ENCODE measurements at places on chromosomes 4 and X.

DNA sequence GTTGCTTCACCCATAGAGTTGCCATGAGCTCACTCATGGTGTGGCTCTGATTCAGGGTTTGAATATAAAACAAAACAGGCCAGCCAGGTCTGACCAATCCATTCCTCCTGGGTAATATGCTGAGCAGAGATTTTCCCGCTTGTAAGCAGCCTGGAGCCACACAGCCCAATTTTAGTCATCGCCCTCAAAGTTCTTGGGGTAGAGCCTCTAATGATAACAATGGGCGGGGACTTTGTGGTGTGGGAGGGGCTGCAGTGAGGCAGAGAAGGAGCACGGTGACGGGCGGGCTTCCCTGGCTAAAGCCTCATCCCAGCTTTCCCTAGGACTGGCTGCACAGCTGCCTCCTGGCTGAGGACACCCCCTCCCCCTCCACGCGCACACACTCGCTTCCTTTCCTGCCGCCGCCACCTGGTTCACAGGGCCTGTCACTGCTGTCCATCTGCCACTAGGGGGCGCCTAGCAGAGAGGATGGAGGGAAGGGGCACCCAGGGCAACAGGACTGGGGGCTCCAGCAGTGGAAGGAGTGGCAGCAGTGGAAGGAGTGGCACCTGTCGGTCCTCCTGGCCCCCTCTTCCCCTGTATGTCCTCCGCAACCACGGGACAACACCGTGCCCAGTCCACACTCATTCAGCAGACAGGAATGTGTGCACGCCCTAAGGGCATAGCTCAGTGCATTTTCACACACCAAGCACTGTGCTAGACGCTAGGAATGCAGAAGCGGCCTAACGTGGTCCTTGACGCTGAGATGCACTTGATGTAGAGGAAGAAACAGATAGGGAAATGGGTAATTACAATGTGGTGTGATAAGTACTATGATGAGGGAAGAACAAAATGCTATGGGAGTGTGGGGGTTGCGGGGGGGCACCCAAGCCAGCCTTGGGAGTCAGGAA lies 26.8 kb downstream of the PRPS1 start:
- peak; percentile 41 for DNase-seq

DNA sequence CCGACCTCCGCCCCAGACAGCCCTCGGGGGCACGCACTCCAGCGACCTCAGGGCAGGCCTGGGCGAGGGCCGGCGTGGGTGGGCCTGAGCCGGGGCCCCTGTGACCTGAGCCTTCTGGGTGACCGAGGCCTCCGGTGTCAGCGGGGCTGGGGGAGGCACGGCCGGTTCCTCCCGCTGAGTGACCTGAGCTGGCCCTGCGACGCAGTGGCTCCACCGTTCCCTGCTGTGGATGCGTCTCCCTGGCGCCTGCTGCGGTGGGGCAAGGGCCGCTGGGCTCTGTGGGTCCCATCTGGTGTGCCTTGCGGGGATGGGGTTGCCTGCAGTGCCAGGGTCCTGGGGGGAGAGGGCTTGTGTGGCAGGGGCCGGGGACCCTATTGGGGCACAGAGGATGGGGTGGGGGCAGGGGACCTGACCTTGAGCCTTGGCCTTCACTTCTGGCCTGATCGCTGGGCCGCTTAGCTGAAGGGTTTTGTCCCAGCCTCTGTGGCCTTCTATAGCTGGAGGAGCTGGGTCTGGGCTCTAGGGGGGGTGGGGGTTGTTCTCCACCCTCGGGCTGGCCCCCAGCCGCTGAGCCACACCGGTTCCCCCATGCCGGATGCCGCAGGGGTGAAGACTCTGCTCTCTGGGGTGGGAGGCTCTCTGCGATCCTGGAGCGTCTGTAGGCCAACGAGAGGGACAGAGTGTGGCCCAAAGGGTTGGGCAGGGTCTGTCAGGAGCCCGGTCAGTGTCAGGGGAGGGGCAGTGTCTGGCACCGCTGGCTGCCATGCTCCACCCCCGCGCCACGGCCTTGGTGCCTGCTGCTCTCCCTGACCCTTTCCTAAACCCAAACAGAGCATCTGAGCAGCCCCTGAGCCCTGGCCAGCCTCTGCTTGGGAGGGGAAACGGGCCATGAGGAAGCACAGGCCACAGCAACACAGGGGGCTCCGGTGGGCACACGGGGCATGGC lies 2.3 kb downstream of the NAT8L start:
- no peak for DNase-seq

GRCh38 chr4:30005995-30006394 lies 714.2 kb upstream of the PCDH7 start:
- DNase-seq, result no peak

DNA sequence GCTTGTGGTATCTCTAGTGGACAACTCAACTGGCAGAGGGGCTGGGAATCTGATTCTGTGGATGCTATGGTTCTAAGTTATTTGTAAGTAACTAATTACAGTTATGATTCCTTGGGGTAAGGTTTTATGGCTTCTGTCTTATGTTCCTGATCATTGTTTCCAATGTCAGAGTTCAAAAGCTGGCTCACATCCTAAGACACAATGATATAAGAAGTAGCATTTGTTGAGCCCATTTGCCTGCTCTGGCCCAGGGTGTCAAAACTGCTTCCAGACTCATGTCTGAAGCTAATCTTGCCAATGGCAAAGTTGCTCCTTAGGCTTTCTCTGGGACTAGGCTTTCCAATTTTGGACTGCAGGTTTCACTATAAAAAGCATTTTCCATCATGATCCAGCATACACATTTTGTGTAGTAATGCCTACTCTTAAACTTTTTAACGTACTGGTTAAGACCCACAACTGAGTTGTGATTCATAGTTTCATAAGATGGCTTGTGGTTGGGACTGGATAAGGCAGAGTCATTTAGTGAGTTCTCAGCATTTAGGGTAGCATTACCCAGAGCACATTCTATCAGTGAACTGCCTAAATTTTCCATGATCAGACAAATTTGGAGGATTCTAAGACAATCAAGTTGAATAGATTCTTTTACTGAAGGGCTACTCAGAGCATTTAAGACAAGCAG lies 50.0 kb downstream of the CCNI start:
- no peak for DNase-seq

GRCh38 chrX:72358313-72358712 lies 52.6 kb upstream of the CITED1 start:
- peak; percentile 28 for DNase-seq

- DNase-seq, result no peak
Measured at GRCh38 chr4:122331195-122331594, 47.6 kb upstream of the ADAD1 start.

DNA sequence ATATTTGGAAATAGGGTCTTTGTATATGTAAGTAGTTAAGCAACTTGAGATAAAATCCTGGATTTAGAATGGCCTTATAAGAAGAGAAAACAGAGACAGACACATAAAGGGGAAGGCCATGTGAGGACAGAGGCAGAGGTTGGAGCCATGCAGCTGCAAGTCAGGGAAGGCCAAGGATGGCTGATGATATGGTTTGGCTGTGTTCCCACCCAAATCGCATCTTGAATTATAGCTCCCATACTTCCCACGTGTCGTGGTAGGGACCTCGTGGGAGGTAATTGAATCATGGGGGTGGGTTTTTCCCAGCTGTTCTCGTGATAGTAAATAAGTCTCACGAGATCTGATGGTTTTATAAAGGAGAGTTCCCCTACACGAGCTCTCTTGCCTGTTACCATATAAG lies 76.3 kb downstream of the STK32B start:
- no peak for DNase-seq

DNA sequence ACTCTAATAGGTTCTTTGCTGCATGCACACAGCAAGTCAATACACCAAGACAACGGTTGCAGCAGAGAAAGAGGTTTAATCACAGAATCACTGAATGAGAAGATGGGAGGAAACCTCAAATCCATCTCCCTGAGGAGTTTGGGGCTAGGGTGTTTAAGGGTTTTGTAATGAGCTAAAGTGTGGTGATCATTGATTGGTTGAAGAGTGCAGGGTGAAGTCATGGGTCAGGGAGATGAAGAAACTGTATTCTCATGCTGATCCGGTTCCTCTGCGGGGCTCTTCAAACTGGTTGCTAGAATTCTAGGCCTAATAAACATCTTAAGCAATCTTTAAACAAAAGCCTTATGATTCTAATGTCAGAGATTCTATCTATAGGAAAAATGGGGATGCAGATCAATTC lies 432.5 kb upstream of the FAM47C start:
- no peak for DNase-seq

GRCh38 chr4:7351014-7351413 lies 83.7 kb downstream of the PSAPL1 start:
- DNase-seq, result no peak

DNA sequence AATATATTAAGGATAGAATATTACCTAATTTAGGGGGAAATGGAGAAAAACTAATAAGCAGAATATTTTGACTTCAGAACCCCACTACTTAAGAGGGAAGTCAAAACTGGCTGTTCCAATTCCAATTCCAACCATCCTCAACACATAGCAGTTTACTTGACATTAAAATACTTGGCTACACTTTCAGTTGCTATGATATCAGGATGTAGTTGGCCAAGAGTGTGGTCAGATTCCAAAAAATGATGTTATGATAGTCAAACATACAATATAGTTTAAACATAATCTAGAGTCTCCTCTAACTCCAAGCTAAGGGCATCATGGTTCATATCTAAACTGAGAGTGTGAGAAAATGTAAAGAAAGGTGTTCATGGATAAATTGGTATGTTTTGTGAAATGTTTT lies 16.5 kb upstream of the SMIM14 start:
- DNase-seq, result no peak

DNA sequence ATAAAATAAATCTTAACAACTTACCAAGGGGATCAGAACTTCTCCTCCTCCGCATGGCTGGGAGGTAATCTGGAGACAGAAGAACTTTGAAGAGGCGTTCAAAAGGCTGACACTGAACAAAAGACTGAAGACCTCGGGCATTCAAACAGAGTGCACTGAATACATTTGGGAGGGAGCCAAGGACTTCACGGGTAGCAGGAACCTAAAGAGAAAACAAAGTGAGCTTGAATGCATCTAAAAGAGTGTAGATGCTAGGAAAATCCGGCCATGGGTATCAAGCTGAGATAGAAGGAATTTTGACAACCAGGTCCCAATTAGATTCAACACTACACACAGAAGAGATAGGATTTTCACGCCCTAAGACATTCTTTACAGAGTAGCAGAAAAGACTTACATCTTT lies 69.6 kb downstream of the HUWE1 start:
- no peak for DNase-seq

GRCh38 chr4:123452616-123453015 lies 56.0 kb downstream of the SPRY1 start:
- no peak for DNase-seq

- DNase-seq, result no peak
Measured at GRCh38 chr4:180558427-180558826, 1684.8 kb upstream of the TENM3 start.

DNA sequence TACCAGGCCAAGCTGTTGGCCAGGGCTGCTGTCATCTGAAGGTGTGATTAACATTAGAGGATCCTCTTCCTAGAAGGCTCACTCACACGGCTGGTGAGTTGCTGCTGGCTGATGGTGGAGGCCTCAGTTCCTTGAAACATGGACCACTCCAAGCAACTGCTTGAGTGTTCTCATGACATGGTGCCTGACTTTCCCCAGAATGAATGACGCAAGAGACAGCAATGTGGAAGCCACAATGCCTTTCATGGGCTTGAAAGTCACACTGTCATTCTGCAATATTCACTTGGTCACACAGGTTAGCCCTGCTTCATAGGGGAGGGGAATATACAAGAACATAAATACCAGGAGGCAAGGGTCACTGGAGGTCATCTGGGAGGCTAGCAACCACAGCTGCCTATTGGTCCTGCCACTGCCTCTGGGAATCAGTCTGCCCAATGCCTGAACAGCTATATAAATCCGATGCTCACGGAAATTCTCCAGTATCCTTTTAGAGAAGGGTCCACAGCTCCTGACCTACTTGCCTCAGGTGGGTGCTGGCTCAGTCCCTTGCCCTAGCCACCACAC lies 97.1 kb upstream of the MAML3 start:
- DNase-seq, result peak; percentile 65

GRCh38 chr4:7679406-7680040 lies 244.8 kb upstream of the PSAPL1 start:
- DNase-seq, result no peak

DNA sequence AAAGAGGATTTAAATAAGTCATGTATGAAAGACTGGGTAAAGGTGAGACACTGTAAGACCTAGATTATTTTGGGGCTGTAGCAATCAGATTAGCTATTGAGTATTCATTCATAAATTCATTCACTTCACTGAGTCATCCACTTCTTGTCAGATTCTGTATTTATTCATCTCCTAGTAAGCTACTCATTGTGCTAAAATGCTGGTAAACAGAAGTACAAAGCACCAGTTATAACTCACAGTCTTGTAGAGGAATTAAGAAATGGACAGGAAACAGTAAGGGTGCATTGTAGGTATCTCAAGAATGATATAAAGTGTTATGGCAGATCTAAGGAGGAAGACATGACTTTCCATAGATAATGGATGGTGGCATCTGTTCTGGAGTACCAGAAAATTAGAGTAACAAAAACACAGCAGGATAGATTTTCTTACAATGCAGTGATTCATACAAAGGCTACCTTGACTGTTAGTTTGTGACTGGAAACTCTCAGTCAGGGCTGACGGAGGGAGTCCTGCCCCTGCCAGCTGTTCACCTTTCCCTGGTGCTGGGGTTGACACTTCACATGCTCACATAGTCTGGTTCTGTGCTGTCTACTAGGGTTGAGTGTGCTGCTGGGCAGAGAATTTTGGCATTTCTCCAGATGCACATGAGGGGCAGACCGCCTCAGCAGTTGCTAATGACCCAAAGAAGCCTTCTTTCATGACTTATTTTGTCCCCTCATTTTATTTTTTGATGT lies 26.5 kb upstream of the HAND2 start:
- no peak for DNase-seq

- peak; percentile 82 for DNase-seq
Measured at GRCh38 chr4:185742766-185743165, 69.2 kb downstream of the SORBS2 start.

GRCh38 chrX:10242026-10242425 lies 85.3 kb downstream of the CLCN4 start:
- no peak for DNase-seq
